Smooth muscle cell of the brain vasculature (primary cell): ENCODE measurements at places on chromosomes 7 and 10.

GRCh38 chr7:49800031-49800430 is 26.6 kb downstream of the VWC2 start:
- DNase-seq, result no peak

DNA sequence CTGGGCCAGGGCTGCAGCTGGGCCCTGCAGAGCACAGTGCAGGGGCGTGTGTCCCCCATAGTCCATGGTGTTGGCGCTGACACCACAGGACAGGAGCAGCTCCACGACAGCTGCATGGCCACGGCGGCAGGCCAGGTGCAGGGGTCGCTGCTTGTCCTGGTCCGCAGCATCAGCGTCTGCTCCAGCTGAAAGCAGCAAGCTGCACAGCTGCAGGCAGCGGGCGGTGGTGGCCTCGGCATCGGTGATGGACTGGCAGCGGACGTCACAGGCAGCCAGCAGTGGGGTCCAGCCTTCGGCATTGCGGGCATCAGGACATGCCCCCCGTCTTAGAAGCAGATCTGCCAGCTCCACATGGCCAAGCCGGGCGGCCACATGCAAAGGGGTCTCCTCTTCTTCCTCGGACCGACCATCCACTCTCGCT is 6.0 kb downstream of the ASB10 start:
- DNase-seq, result no peak

- no peak for DNase-seq
Measured at GRCh38 chr7:155071121-155071651, 1.1 kb downstream of the HTR5A start.

- DNase-seq, result no peak
Measured at GRCh38 chr7:37831244-37831643, 17.2 kb upstream of the NME8 start.

GRCh38 chr7:106190589-106191330 is 78.6 kb upstream of the SYPL1 start:
- no peak for DNase-seq

GRCh38 chr7:2438775-2439174 is 35.4 kb downstream of the CHST12 start:
- DNase-seq, result no peak

GRCh38 chr7:103389263-103389662 is 41.8 kb downstream of the PSMC2 start:
- DNase-seq, result no peak

DNA sequence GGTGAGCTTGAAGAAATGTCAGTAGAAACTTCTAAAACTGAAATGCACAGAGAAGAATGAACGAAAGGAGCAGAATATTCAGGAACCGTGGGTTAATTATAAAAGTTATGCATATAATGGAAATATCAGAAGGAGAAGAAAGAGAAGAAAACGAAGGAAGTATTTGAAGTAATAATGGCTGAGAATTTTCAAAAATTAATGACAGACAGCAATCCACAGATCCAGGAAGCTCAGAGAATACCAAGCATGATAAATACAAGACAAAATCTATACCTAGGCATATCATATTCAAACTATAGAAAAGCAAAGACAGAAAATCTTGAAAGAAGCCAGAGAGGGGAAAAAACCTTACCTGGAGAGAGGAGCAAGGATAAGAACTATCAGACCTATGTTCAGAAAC is 16.5 kb upstream of the MCM10 start:
- no peak for DNase-seq

GRCh38 chr10:52455098-52455497 is 141.0 kb downstream of the DKK1 start:
- no peak for DNase-seq

GRCh38 chr7:81780914-81781693 is 11.3 kb upstream of the HGF start:
- no peak for DNase-seq

DNA sequence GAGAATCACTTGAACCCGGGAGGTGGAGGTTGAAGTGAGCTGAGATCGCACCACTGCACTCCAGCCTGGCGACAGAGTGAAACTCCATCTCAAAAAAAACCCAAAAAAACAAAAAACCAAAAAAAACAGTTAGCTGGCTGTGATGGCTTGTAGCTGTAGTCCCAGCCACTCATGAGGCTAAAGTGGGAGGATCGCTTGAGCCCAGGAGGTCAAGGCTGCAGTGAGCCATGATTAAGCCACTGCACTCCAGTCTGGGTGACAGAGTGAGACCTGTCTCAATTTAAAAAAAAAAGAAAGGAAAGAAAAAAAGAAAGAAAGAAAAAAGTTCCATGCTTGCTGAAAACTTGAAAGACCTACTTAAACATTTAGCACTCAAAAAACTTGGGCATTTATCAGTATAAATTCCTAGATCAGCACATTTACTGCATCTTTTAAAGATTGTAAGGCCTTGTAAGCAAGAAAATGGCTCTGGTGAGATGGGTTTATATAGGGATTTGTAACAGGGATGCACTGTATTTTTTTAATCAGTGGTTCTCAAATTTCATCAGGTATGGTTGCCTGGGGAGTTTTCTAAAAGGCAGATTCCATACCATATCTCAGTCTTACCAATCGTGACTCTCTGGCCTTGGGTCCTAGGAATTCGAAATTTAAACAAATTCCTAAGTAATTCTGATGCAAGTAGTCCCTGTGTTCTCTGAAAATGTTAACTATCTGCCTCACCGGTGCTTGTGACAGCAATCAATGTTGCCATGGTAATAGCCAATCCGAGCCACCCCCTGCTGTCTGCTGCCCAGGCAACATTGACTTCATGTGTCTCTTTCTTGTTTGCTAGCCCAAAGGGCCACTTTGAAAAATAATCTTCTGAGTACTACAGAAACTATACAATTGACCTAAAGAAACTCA is 11.5 kb upstream of the NT5C2 start:
- no peak for DNase-seq

DNA sequence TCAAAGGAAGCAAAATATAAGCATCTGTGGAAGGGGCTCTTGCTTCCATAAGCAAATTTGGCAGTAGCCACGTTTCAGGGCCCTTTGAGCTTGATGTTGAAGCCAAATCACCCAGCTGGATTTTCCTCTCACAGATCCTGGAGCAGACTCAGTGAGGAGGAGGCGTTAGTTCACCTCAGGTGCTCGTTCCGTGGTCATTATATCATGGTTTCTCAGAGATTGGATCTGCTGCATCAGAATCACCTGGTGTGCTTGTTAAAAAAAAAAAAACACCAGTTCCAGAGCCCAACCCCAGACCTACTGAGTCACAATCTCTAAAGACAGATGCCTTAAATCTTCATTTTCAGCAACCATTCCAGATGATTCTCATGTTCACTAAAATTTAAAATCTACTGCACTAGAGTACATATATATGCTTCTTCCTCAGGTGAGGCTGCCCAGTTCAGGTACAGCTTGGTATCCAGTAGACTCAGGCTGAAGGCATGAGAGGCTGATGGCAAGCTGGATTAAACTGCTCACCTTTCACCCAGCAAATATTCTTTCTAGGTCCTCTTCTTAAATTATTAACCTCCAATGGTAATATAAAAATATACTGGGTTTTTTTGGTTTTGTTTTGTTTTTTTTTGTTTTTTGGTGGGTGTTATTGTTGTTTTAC is 24.9 kb downstream of the TFAM start:
- no peak for DNase-seq

GRCh38 chr7:12210179-12211053 is 678 bp upstream of the TMEM106B start:
- no peak for DNase-seq

GRCh38 chr10:91162050-91162494 is 58.4 kb upstream of the PCGF5 start:
- no peak for DNase-seq

DNA sequence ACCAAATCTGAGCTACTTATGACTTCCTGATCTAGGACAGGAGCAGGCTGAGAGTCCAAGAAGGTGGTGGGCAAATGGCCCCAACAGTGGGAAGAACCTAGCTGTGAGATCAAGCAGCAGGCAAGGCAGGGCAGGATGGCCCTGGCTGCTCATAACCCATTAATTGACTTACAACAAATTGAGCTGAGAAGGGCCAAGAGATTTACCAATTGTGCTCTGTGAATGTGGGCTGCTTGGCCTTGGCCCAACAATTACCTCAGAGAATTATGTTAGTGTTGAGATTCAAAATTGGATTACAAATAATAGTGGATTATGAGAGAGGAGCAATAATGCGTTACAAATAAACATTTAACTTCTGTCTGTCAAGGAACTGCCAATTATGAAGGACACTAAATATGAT is 956.5 kb downstream of the KCNMA1 start:
- DNase-seq, result no peak

DNA sequence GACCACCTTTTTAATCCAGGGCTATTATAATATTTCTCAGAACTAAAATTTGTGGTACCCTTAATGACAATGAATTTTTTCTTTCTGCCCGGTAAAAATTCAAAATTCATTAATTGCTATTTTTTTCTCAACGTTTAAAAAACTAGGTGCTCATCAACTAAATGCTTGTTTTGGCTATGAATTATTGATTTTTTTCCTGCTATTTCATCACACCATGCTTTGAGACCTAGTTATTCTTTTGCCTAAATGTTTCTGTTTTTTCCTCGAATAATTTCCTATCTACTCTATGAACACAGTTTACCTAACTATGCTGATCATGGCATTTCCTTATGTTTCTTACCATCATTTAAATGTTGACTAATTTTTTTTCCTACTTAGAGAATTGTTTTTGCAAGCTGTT is 5.6 kb upstream of the CD36 start:
- no peak for DNase-seq

DNA sequence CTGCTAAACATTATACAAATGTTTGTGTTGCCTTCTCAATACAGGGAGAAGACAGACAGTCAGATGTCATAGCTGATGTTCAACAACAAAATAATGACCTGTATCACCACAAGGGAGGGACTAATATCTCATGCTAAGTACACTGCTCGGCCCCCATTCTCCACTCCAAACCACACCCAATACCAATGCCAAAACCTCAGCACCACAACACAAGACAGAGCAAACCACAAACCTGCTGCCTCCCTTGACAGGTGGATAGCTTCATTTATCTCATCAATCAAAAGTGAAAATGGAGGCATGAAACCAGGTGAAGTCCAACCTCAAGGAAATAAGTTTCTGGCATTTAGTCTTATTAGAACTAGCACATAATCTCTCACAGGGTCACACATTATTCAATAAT is 109.5 kb downstream of the PARD3 start:
- no peak for DNase-seq

DNA sequence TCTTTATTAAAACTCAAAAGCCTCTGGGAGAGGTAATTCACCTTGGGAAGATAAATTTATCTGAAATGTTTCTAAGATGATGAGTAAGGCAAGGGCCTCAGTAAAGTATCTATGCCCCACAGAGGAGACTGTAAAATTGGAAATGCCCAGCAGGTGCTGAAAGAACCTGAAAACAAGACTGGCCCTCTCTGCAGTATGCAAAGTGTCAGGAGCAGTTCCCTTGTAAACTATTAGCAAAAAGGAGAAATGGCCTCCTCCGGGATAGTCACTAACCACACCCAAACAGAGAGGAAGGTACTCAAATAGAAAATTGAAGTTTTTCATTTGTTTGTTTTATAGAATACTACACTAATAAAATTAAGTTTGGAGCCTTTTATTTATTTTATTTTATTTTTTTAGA is 81.2 kb downstream of the FZD1 start:
- no peak for DNase-seq

DNA sequence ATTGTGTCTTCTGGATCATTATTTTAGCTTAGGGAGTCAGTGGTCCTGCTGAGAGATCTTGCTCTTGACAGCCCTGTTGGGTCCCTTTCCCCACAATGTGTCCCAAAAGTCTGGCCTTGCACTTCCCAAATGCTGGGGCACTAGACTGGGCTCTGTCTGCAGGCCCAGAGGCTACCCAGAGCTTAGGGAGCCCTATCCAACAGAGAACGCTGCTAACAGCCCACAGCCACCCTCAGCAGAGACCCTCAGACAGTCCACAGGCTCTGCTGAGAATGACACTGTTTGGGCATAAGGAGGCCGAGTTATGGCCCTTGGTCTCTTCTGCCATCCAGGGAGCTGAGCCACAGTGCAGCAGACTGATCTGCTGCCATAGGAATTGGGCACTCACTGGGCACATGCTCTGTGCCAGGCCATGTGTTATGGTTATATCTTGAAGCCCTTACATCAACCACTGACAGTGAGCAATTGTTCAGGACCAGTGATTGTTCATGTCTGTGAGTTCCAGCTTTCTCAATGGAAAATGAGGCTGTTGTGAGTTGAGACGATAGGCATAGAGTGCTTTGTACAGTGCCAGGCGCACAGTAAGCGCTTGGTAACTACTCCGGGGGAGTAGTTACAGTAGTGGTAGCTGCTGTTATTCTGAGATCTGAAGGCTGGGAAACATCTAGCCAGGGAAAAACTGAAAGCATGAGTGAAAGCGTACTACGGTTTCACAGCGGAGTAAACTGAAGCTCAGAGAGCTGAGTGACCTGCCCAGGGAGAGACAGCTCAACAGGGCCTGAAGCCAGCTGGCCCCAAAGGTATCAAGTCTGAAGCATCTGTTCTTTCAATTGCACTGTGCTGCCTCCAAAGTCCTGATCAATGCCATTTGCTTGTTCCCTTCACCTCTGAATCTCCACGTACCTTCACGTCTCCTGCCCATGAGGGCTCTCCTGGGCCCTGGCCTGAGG is 77.6 kb upstream of the PRLHR start:
- no peak for DNase-seq

DNA sequence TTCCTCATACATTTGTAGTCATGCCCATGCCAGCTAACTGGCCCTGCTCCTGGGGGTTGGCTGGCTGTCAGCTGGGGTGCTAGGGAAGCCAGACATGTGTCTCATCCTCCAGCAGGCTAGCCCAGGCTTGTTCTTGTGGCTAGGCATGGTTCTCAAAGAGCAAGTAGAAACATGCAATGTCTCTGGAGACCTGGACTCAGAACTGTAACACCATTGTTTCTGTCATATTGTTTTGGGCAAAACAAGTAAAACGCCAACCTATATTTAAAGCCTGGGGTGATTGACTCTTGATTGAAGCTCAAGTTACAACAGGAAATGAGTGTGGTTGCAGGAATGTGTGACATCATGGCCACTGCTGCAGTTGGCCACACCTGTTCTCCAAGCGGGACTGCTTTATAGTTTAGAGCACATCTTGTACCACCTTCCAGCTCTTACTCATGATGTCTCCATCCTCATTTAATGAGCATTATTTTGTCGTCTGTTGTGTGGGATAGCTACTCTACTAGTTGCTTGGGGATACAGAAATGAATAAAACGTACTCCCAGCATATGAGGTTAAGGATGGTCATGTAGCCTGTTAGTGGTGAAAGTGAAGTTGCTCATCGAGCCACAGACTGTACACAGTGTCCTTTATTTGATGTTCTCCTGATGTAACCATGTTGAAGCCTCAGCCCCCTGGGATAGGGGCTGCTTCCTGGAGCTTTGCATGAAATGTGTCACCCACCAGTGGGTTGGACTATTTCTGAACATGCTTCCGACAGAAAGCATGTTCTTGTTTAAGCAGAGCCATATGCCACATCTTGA is 168.4 kb downstream of the SORCS3 start:
- DNase-seq, result no peak

GRCh38 chr7:71697400-71697799 is 565.5 kb downstream of the GALNT17 start:
- no peak for DNase-seq

DNA sequence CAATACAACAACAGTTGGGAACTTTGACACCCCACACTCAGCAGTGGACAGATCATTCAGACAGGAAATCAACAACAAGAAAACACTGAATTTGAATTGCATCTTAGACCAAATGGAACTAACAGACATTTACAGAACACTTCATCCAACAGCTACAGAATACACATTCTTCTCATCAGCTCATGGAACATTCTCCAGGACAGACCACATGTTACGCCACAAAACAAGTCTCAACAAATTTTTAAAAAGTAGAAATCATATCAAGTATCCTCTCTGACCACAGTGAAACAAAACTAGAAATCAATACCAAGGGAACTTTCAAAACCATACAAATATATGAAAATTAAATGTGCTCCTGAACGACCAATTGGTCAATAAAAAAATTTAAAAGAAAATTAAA is 212.3 kb downstream of the DNAJC1 start:
- no peak for DNase-seq
